Cerebellar nuclear complex (tissue), 1 donor: ENCODE measurements at places on chromosomes 2 and 18.

- no peak for DNase-seq
Observed at GRCh38 chr18:9708057-9708433, at the start of gene RAB31. Gene RAB31, plus strand, starts transcription at chr18:9708301. Its CDS starts 105 bp downstream, at chr18:9708406.

GRCh38 chr18:35697869-35698268 is 116.3 kb downstream of the GALNT1 start:
- no peak for DNase-seq

DNA sequence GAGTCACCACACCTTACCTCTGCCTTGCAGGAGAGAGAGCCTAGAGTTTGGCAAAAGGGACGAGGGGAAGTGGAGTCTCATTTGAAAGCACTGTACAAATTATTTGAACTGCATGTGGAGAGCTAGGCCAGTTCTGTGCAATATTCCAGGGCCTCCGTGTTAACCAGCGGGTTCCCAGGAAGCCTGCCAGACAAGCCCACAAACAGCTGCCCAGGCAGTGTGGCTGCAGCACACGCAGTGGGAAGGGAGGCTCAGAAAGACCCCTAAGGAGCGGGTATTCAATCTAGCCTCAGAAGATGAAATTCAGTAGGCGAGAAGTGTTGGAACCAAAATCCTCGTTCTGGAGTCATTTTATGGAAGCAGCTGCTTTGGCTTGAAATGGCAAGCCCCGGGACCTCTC is 30.7 kb downstream of the CNGA3 start:
- no peak for DNase-seq

DNA sequence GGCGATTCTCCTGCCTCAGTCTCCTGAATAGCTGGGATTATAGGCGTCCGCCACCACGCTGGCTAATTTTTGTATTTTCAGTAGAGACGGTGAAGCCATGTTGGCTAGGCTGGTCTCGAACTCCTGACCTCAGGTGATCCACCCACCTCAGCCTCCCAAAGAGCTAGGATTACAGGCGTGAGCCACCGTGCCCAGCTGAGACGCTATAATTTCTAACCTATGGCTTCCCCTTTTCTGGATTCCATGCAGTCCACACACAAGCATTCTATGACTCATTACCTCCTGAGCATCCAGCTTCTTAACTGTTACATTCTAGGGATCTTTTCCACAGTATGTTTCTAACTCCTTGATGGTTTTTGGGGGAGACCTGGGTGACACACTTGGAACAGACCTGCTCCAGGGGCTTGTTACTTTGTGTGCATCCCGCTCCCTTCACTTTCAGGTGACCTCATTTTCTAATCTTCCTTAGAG is 11.8 kb upstream of the KCMF1 start:
- DNase-seq: no peak

GRCh38 chr18:58213440-58213839 is 169.4 kb downstream of the NEDD4L start:
- DNase-seq: no peak

- DNase-seq: no peak
Observed at GRCh38 chr18:10036479-10036878, 122.7 kb downstream of the VAPA start.

GRCh38 chr18:29191263-29191662 is 1014.3 kb upstream of the CDH2 start:
- DNase-seq: no peak

- DNase-seq: no peak
Observed at GRCh38 chr2:199315299-199316179, 142.2 kb downstream of the SATB2 start.

- DNase-seq: no peak
Observed at GRCh38 chr2:40228310-40228709, 223.6 kb downstream of the SLC8A1 start.

DNA sequence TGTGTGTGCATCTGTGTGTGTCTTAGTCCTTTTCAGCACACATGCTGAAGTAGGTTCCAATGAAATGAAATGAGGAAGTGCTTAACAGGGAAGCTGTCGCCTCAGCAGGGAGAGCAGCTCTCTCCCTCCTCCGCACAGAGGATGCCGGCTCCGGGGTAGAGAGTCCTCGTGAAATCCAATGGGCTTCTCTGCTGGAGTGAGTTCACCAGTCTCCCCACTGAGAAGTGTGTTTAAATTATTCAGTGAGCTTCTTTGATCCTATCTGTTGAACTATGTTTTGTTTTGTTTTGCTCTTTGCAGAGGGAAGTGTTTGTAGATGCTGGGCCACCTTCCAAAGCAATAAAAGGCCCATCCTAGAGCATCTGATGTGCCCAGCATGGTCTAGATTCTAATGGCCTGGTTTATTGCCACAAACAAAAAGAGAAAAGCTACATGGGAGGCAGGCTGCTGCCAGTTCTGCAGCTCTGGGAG is 6.7 kb downstream of the PPP1R7 start:
- no peak for DNase-seq

DNA sequence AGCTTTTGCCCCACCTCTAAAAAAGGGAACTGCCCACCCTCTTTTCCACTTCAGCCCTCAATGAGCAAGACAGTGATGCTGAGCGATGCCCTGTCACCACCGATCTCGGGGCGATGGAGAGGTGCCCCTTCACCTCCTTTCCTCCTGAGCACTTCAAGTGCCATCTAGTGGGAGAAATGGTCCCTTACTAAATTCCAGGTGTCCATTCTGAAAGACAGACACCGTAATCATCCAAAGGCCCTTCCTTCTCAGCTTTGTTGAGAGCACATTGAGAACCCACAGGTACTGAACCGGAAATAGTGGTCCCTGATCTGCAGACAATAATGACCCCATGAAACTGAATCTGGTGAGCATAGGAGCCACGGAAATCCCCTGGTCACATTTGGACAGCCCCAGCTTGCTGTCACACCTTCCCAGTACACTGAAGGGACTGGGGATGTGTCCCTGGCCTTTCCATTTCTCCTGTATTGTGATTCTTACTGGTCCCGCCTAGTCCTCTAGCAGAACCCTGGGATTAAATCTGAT is 38.5 kb downstream of the KCTD18 start:
- no peak for DNase-seq

- no peak for DNase-seq
Observed at GRCh38 chr2:41431756-41432155, 616.1 kb upstream of the PKDCC start.

- DNase-seq: no peak
Observed at GRCh38 chr18:39825485-39826150, 2129.4 kb upstream of the PIK3C3 start.

DNA sequence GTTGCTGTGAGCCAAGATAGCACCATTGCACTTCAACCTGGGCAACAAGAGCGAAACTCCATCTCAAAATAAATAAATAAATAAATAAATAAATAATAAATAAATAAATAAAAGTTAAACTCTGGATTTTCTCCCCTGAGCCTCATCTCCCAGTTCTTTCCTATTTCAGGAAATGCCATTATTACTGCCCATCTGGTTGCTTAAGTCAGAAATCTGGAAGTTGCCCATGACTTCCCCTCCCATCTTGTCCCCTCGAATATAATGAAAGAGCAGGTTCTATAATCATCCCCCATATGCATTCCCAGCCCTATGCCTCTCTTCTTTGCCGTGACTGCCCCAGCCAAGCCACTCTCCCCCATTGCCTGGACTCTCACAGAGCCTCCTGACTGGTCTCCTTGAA is 4.2 kb upstream of the PSD4 start:
- DNase-seq: no peak

- DNase-seq: no peak
Observed at GRCh38 chr2:231611273-231612108, 18.8 kb downstream of the TEX44 start.

GRCh38 chr2:81767187-81767912 is 1462.8 kb upstream of the LRRTM1 start:
- no peak for DNase-seq

DNA sequence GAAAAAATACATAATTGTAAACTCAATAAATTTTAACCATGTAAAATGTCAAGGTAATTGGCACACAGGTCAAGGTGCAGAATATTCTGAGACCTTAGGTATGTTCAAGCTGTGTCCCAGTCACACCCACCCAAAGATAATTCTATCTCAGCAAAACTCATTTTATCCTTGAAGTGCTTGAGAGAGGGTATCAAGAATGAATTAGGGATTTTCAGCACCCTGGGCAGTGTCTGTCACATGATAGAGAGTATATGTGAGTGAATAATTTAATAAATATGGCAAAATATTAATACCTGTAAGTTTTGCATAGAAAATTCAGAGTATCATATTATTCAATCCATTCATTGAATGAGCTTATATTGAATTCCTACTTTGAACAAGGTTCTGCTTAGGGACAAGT is 567.9 kb downstream of the FBXO15 start:
- no peak for DNase-seq

DNA sequence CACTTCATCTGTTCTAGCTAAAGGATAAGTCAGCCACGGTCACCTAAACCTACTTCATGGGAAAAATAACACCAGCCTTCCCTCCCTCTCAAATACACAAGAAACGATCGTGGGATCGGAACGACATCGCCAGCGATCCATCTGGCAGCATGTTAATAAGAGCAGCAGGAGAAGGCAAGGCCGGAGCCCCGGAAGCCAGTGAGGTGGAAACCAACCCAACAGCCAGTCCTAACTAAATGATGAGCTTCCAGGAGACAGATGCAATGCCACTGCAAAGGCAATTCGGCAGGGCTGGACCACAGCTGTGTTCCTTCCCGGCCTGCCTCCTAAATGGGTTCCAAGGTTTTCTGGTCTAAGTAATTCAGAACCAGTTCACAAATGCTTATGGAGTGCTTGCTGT is 117.5 kb downstream of the TMEM163 start:
- DNase-seq: peak; percentile 16

- no peak for DNase-seq
Observed at GRCh38 chr2:165434865-165435496, 34.5 kb upstream of the CSRNP3 start.

DNA sequence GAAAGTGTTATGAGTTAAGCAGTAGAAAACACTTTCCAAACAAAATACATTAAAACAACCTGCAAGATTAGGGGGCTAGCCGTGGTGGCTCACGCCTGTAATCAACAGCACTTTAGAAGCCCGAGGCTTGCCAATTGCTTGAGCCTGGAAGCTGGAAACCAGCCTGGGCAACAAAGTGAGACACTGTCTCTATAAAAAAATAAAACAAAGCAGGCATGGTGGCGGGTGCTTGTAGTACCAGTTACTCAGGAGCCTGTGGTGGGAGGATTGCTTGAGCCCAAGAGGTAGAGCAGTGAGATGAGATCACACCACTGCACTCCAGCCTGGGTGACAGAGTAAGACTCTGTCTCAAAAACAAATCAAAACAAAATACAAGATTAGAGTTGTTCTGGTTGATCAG is 208.3 kb downstream of the ERBB4 start:
- DNase-seq: no peak

GRCh38 chr2:190847504-190848081 is 33.0 kb upstream of the GLS start:
- DNase-seq: peak; percentile 25

DNA sequence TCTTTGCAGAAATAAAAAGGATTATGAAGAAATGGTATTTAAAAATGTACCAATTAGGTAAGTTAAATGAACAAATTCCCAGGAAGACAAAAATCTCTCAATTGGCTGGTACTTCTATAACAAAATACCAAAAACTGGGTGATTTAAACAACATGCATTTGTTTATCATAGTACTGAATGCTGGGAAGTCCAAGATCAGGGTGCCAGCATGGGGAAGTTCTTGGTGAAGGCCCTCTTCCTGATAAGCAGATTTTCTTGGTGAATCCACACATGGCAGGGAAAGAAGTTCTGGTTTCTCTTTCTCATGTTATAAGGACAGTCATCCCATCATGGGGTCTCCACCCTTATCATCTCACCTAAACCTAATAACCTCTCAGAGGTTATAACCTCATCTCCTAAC is 271.6 kb upstream of the SETBP1 start:
- no peak for DNase-seq

- no peak for DNase-seq
Observed at GRCh38 chr18:49855711-49856415, 42.5 kb upstream of the ACAA2 start.

DNA sequence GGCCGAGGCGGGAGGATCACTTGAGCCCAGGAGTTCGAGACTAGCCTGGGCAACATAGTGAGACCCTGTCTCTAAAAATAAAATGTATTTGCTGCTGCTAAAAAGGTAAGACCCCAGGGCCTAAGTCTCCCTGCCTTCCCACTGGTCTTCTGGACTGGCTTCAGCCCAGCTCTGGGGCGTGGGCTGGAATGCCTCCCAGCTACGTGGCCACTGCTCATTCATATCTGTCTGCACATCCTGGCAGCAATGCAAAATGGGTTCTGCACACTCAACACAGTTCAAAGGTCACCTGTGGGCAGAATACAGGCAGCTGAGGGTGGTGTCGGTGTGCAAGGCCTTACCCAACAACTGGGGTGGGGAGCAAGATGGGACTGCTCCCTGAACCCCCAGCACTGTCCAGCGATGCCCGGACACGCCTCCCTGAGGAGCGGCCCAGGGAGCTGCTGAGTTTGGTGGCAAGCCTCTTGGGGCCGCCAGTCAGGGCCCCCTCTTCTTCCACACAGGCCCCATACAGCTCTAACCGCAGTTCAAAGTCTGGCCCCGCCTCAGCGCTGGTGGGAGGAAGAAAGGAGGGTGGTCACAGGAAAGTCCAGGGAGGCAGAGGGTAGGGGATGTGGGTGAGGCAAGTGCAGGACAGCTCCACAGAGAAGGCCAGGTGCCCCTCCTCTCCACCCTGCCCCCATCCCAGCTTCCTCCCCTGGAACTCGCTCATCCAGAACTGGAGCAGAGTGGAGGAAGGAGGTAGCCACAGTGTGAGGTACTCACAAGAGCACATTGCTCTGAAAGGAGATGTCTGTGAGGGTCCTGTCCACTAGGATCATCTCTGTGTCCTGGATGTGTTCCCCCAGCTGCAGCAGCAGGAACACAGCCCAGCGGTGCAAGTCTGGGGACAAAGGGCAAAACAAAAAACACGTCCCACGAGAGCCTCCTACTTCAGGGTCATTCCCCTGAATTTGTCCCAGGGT is 8.2 kb downstream of the WDR54 start:
- no peak for DNase-seq

- no peak for DNase-seq
Observed at GRCh38 chr2:147689220-147689909, 155.5 kb upstream of the ACVR2A start.
